ENCODE measurements at places on chromosomes 7 and 10.

DNA sequence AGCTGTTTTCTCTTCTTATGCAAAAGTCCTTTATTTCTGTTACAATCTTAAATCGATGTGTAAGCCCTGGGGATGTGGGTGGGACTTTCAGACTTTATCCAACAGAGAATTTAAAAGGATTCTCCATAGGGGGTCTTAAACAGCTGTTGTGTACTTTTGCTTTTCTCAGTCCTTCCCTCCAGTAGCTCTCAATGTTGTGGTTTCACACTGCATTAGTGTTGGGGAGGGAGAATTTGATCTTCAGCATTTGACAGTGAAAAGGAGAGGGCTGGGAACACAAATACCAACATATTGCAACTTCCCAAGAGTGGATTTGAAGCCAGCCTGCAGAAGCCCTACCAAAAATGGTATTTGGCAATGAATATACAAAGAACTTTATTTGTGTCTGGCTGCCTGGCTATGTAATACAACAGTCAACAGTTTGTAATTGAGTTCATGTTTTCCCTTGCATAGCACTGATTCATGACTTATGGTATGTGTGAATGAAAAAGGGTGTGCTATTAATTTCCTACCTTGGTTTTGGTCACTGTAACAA, 80.1 kb upstream of the CAPZA2 start:
- DNase-seq: no peak

- no peak for DNase-seq
These were observed 75.8 kb downstream of the ENO4 start for GRCh38 chr10:116925056-116925455.

DNA sequence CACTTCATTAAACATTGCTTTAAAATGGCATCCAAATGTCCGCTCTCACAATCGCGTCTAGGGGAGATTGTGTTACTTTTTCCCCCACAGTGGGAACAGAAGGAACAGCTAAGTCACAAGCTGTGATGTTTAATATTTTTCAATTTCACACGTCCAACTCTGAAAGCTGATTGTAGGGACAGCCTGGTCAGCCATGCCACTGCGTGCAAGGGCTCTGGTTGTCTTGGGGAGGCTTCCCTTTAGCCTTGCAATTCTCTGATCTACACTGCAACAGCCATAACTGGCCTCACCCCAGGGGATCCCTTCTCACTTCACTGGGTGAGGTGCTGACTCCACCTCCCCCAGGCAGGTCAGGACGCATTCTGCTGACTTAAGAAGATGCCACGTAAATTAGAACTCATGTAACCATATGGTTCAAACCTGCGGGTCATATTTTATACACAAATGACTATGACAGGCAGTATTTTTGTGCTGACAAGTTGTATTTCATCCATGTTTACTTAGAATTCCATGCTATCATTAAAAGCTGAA, 425.2 kb upstream of the NFE2L3 start:
- DNase-seq: no peak

GRCh38 chr7:91556956-91557650, 292.9 kb downstream of the FZD1 start:
- no peak for DNase-seq

DNA sequence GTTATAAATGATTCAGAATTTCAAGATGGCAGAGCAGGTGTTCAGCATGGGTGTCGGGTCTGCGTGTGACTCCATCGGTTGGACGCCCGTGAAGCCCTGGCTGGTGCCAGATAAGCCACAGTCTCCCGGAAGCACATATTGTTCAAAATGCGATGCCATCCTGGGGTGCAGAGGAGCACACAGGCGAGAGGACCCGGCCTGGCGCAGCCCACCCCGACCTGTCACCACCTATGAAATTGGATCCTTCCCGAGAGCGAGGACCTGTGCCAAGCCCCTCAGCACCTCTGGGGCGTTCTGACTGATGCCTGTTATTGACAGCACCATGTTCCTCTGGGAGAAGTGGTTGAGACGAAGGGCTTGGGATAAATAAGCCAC, 110.1 kb downstream of the ACTR3B start:
- DNase-seq: no peak
